ENCODE measurements at places on chromosomes 1 and 21. TPM values are rescaled to one million over a fixed set of nuclear protein-coding genes. Genes with fewer than 3 reads are reported as not detected.

The USF1 gene
- total RNA-seq = 79.4 TPM

GRCh38 chr1:67110352-67110751, 24.4 kb downstream of the C1orf141 start:
- ATAC-seq = no peak

- no peak for ATAC-seq
These were observed 31.8 kb downstream of the DBT start for GRCh38 chr1:100217834-100218233.

- ATAC-seq = no peak
These were observed 140.6 kb upstream of the HMGB4 start for GRCh38 chr1:33723251-33723650.

The TNNI3K gene
- 0.32 TPM for total RNA-seq

- ATAC-seq = no peak
These were observed 7.6 kb upstream of the OTUD7B start for GRCh38 chr1:150018165-150018564.

GRCh38 chr1:184485751-184486723, 99.2 kb downstream of the C1orf21 start:
- ATAC-seq = no peak

GRCh38 chr21:8991968-8992621, 1529.3 kb upstream of the TPTE start:
- ATAC-seq = peak; percentile 8

GRCh38 chr1:204545202-204545601, 29.0 kb downstream of the MDM4 start:
- no peak for ATAC-seq

DNA sequence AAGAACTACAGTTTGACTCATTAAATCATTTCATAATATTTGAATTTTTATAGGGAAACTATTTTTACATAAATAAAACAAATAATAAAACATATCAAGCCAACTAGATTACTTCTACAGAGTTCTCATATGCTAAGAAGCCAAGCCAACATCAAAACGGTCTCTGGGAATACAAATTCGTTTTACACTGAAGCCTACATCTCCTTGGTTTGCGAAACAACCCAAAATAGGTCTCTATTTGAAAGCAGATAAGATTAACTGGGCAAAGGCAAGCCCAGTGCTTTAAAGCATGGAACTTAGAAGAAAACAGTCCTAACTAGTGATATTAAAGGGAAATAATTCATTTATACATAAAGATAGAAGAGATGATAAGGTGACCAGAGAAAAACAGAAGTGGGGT, 25.3 kb downstream of the MIXL1 start:
- no peak for ATAC-seq

The LRRC42 gene
- total RNA-seq = 25.3 TPM
